CD8-positive, alpha-beta memory T cell (primary cell): ENCODE measurements at places on chromosomes 3 and 15. TPM values are rescaled to one million over a fixed set of nuclear protein-coding genes. Genes with fewer than 3 reads are reported as not detected.

CAND2 gene
- 2.1 TPM for polyA plus RNA-seq

DNA sequence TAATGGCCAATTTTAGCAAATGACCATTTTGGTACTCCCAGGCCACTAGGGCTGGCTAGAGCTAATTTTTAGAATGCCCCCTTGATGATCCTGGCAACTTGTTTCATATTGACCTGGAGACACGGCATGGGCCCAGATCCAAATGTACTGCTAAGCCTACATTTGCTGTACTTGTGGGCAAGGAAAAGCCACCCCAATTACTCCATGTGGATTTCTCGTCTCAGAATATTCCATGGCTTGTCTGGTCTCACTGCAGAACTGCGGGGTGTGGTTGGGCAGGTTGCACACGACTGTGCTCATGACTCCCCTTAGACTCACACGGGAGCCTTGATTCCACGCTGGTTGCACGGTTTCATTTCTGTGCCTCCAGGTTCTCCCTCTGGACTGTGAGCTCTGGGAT is 140.9 kb downstream of the RPLP1 start:
- H3K27ac ChIP-seq = no peak overlapping the region
- H3K4me1 ChIP-seq = peaks cover 10% of the 10 kb centered on the region
- H3K27me3 ChIP-seq = no peaks in the 10 kb centered on the region
- H3K4me3 ChIP-seq = no peak overlapping the region
- DNase-seq = no peak

DNA sequence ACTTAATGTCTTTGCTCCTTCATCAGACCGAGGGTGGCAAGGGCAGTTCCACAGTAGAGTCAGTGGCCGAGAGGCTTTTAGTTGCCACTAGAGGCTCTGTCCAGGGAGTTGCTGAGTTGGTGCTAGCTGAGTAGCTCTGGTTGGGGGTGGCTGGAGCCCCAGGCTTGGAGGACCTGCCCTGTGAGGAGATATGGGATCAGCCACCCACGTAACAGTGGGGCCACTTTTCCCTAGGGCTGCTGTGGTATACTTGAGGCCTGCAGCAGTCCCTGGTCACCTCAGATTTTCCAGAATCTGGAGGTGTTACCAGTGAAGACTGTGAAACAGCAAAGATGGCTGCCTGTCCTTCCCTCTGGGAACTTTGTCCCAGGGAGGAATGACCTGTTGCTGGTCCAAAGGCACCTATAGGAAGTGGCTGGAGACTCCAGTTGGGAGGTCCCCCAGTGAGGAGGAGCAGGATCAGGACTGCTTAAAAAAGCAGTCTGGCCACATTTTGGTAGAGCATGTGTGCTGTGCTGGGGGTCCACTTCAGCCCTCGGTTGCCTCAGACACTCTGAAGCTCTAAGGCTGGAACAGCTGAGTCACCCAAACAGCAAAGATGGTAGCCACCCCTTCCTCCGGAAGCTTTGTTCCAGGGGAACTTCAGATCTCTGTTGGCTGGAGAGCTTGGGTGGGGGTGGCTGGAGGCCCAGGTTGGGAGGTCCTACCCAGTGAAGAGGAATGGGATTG is 72.9 kb downstream of the AKAP13 start:
- H3K4me3 ChIP-seq = no peak overlapping the region
- H3K27me3 ChIP-seq = no peaks in the 10 kb centered on the region
- no peak for DNase-seq
- H3K27ac ChIP-seq = no peak overlapping the region
- peaks cover 8% of the 10 kb centered on the region for H3K4me1 ChIP-seq

- DNase-seq = no peak
- no peak overlapping the region for H3K4me3 ChIP-seq
- H3K27me3 ChIP-seq = no peaks in the 10 kb centered on the region
- no peak overlapping the region for H3K27ac ChIP-seq
- no peaks in the 10 kb centered on the region for H3K36me3 ChIP-seq
These were observed 380.7 kb upstream of the KCNMB2 start for GRCh38 chr3:178155521-178155920.

DNA sequence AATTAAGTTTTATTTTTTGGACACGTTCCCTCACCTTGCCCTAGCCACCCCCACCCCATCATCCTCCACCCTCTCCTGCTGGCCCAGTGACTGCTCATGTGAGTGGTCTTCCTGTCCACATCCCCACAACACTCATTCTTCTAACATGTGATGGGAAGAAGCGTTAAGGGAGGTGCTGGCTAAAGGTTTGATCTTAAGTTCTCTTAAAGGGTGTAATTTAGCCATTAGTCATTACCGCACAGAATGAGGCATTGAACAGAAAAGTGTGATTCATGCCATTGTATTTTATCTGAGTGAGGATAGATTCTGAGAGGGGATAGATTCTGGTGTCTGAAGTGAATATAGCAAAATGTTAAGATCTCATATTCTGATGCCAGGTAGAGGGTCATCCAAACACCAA is 272.9 kb upstream of the TPM1 start:
- no peak overlapping the region for H3K27ac ChIP-seq
- no peaks in the 10 kb centered on the region for H3K4me1 ChIP-seq
- H3K27me3 ChIP-seq = no peaks in the 10 kb centered on the region
- no peak overlapping the region for H3K4me3 ChIP-seq
